CD4-positive, alpha-beta T cell (primary cell): ENCODE measurements at places on chromosomes 11 and 22. TPM values are rescaled to one million over a fixed set of nuclear protein-coding genes. Genes with fewer than 3 reads are reported as not detected.

The C11orf91 gene
- 0.45 TPM for total RNA-seq

The ACTN3 gene
- 0.14 TPM for total RNA-seq

The ANKRD42 gene
- total RNA-seq = 8.6 TPM

The GDPD4 gene
- not detected for total RNA-seq

The OR52H1 gene
- not detected for total RNA-seq

The TTC36 gene
- 0.30 TPM for total RNA-seq

The TCF20 gene
- 64.1 TPM for total RNA-seq

The FOLR2 gene
- total RNA-seq = not detected

The ZDHHC8 gene
- total RNA-seq = 49.3 TPM

The FIBIN gene
- total RNA-seq = not detected

The HEPACAM gene
- total RNA-seq = not detected

The PNPLA3 gene
- not detected for total RNA-seq

The ATL3 gene
- 14.5 TPM for total RNA-seq

The STIM1 gene
- total RNA-seq = 89.0 TPM

The ANO5 gene
- total RNA-seq = not detected

The YPEL4 gene
- total RNA-seq = 5.6 TPM

The CEND1 gene
- total RNA-seq = not detected

The OR51E1 gene
- not detected for total RNA-seq
